ENCODE measurements at places on chromosomes 16 and 17.

DNA sequence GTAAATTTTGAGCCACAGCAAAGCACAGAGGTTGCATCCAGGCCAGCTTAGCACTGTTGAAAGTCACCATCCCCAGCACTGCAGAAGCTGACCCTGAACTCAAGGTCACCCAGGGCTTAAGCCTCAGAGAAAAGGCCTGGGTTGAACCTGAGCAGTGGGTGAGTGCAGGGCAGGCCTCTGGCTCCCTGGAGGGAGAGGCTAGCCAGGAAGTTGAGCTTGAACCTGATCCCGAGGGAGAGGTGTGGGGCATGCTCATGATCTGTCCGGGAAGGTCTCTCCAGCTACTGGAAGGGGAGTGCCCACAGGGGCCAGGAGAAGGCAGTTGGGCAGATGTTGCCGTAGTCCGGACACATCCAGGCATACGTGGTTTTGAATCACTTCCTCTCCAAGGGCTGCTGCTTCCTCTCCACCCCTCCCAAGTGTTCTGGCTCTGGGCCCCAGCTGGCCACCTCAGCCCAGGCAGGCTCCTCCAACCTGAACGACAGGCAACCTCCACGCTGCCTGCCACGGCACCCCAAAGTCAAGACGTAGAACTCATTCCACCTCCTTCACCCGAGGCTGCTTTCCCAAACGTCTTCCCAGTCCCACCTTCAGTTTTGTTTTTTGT is 18.4 kb downstream of the CARHSP1 start:
- no peak for DNase-seq

- no peak for DNase-seq
Measured at GRCh38 chr17:17484451-17484899, 7.7 kb downstream of the MED9 start.

- no peak for DNase-seq
Measured at GRCh38 chr17:63841350-63842172, 924 bp downstream of the SMARCD2 start.

DNA sequence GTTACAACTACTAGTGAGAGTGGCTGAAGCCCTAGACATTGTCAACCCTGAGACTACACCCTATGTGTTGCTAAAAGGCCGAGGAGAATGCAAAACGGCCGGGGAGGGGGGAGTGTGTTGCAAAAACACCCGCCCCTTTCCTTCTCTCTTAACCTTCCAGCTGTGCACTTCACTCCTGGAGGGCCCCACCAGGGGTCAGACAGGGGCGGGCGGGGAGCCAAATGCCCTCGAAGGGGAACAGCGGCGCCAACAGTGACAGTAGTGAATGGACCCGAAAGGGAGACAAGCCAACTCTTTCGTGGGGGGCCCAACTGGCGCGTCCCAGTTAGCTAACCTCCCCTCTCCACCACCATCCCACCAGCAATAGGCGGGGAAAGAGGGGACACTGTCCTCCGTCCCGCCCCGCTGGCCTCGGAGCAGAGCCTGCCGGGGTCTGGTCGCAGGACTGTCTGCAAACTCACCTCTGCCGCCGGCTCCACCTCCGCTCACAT is 352 bp downstream of the MARF1 start:
- DNase-seq = peak; percentile 74

GRCh38 chr16:28607116-28607623 is 2.7 kb downstream of the SULT1A1 start:
- DNase-seq = no peak

GRCh38 chr16:51949282-51949681 is 597.7 kb downstream of the TOX3 start:
- DNase-seq = no peak

- DNase-seq = no peak
Measured at GRCh38 chr16:12580809-12581208, 222.9 kb downstream of the CPPED1 start.

- no peak for DNase-seq
Measured at GRCh38 chr17:81483085-81483861, 29.3 kb downstream of the ACTG1 start.

DNA sequence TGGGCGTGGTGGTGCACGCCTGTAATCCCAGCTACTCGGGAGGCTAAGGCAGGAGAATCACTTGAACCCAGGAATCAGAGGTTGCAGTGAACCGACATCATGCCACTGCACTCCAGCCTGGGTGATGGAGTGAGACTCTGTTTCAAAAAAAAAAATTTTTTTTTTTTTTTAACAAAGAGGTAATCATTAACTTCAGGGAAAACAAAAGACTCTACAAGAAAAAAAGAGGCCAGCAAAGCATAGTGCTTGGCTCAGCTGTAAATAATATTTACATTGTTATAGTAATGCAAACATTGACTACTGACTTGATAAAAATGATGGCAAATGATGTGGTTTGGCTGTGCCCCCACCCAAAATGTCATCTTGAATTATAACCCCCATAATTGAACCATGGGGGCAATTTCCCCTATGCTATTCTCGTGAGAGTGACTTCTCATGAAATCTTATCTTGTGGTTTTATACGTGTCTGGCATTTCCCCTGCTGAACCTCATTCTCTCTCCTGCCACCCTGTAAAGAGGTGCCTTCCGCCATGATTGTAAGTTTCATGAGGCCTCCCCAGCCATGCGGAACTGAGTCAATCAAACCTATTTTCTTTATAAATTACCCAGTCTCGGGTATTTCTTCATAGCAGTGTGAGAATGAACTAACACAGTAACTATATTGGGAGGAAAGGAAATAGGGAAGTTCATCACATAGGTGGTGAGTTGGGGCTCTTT is 12.7 kb upstream of the SSTR2 start:
- DNase-seq = no peak

DNA sequence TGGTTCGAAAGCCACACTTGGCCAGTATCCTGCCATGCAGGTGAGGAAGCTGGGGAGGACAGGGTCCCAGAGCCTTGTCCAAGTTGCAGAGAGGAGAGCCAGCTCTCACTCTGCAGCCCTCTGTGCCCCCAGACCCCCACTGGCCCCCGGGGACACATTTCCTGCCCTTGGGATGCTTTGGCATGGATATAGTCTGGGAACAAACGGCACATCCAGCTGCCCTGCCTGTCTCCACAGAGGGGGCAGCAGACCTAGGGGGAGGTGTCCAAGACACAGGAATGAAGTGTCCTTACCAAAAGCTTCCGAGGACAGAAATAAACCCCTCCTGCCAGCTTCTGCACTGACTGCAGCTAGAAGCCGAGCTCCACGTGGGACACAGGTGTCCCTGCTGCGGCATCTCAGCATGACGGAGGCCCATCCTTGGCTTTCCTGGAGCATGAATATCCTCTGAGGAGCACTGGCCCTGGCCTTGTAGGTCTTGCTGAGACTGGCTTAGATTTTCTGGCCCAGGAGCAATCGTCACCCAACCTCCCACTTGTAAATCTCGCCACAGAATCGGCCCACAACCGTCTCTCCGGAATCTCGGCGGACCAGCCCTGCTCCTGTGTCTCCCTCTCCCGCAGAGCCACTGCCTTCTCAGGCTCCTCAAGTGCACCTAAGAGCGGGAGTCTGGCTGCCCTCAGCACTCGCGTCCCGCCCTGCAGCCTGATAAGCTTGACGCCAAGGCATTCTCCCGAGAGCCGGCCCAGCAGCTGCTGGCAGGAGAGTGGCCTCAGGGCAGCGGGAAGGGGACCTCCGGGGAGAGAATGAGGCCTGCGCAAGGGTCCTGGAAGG is 1.1 kb upstream of the CAPN15 start:
- peak; percentile 2 for DNase-seq

DNA sequence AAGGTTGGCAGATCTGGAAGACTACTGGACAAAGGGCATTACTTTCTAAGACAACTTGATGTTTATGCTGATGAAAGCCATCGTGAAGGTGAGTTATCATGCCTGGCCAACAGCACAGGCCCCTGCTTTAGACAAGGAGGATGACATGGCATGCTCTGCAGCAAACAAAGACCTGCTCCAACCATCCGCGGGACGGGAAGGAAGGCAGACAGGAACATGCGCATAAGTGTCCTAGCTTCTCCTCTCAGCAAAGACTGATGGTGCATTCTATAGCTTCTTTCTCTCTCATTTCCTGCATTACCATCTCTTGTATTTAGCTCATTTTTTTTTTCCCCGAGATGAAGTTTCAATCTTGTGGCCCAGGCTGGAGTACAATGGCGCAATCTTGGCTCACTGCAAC is 5.4 kb downstream of the NPLOC4 start:
- no peak for DNase-seq
